ENCODE measurements at places on chromosomes 1 and 21. TPM values are rescaled to one million over a fixed set of nuclear protein-coding genes. Genes with fewer than 3 reads are reported as not detected.

WDTC1 gene
- 23.5 TPM for total RNA-seq

KCNQ4 gene
- under 0.01 TPM for total RNA-seq

NPHS2 gene
- total RNA-seq = not detected

SLC45A3 gene
- 6.2 TPM for total RNA-seq

PRDX1 gene
- 592 TPM for total RNA-seq

TMEM61 gene
- total RNA-seq = not detected

SYT6 gene
- total RNA-seq = not detected

BMP8B gene
- total RNA-seq = under 0.01 TPM

SPRR2D gene
- total RNA-seq = not detected

MAEL gene
- total RNA-seq = not detected

SLC50A1 gene
- total RNA-seq = 43.5 TPM

BACH1 gene
- total RNA-seq = 39.4 TPM

TCEANC2 gene
- 5.7 TPM for total RNA-seq

LAPTM5 gene
- 0.72 TPM for total RNA-seq

TCHH gene
- total RNA-seq = not detected

LCE3D gene
- total RNA-seq = not detected

NPPA gene
- total RNA-seq = not detected

SPRR2B gene
- total RNA-seq = not detected

GBP6 gene
- total RNA-seq = not detected

CFAP126 gene
- not detected for total RNA-seq

B3GALT5 gene
- total RNA-seq = not detected

CELF3 gene
- not detected for total RNA-seq

HPCA gene
- total RNA-seq = not detected

All from cardiac atrium fibroblast (primary cell).